Mammary epithelial cell (primary cell): ENCODE measurements at places on chromosomes 4 and X. TPM values are rescaled to one million over a fixed set of nuclear protein-coding genes. Genes with fewer than 3 reads are reported as not detected.

DNA sequence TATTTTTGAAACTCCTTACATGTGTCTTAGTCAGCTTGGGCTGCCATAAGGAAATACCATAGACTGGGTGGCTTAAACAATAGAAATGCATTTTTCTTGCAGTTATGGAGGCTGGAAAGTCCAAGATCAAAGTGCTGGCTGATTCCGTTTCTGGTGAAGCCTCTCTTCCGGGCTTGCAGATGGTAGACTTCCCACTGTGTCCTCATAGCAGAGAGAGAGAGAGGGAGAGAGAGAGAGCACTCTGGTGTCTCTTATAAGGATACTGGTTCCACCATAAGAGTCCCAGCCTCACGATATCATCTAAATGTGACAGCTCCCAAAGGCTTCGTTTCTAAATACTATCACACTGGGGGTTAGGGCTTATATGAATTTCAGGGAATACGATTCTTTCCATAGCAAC is 39.7 kb downstream of the ENPEP start:
- DNase-seq, result peak; percentile 42

GRCh38 chr4:110959041-110959643 is 336.3 kb upstream of the PITX2 start:
- DNase-seq, result no peak

DNA sequence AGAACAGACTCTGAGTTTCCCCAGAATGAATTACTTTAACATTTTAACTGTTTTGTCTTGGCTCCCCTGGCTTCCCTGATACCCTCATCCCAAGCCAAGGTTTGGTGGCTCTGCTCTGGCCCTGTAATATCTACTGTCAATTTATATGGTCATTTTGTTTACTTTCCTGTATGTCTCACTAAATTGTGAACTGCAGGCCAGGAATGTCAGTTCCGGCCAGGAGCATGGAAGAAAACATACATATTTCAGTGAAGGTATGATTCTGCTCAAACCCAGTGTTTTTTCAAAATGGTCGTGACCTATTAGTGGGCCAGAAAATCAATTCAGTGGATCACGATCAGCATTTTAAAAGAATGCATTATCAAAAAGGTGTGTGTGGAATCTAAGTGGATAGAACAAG is 1.2 kb downstream of the RPGR start:
- no peak for DNase-seq

GRCh38 chr4:1080432-1080831 is 32.9 kb downstream of the RNF212 start:
- DNase-seq, result no peak

GRCh38 chrX:72269671-72270251 is 7.3 kb downstream of the RPS4X start:
- DNase-seq, result peak; percentile 35

DNA sequence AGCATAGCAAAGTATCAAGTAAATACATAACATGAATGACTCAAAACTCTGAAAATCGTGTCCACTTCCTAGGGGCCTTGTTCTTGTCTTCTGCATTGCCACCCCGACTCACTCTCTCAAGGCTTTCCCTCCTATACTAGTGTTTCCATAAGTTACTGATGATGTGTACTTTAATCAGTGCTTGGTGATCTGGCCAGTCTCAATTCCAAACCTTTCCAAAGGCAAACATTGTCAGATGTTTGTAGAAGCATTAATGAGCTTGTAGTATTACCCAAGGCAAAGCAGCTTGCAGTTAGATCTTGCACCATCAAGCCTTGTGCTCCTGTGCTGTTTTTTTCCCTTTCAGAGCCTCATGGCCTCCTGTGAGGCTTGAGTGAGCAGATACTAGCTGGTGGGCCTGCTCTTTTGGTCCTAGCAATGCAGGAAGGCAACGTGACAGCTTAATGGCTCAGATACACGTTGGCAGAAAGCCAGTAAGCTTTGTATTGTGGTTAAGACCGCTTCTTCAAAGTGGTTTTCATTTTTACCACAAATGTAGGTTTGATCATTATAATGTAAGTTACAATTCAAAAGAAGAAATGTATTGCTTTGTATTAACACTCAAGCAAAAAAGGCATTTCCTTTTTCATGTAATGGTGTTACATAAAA is 51.8 kb downstream of the RBPJ start:
- peak; percentile 48 for DNase-seq

DNA sequence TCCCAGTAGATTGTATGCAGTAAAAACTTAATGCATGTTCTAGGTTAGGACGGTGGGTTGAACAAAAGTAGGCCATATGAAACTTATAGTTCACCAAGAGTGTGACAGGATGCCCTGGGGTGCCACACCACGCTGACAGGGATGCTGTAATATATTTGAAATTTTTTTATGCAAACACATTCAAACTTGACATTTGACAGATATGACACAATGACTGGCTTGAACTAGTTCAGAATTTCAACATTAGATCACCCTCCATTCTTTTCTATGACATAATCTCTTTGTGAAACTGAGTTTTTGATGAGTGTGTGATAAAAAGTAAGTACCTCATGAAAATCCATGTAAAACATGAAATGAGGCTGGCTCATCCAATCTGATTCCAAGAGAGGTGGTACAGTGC is 198.4 kb downstream of the PALLD start:
- DNase-seq, result no peak

GRCh38 chr4:100848841-100849240 is 331.0 kb upstream of the EMCN start:
- no peak for DNase-seq

The TRIM61 gene
- not detected for polyA plus RNA-seq

The RNF212 gene
- 1.1 TPM for polyA plus RNA-seq

The PRDM5 gene
- 2.6 TPM for polyA plus RNA-seq

The NDP gene
- polyA plus RNA-seq, result 0.02 TPM

The MAGEA2B gene
- polyA plus RNA-seq, result not detected
